ENCODE measurements at places on chromosomes 2 and 18.

DNA sequence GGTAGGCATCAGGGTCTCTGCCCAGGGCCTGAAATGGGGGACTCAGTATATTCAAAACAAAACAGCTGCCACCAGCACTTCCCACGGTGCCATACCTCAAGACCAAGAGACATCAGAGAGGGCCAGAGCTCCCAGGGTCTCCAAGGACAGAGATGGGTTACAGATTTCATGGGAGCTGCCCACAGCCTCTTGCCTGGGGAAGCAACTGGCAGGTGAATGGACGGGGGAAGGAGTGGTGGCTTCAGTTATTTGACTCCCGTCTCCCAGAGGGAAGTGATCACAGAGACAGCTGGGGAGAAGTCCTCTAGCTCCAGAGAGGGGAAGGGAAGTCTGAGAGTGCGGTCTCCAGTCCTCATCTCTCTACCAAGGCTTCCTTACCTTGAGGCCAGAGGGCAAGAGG lies 15.8 kb upstream of the SFXN5 start:
- no peak for DNase-seq

DNA sequence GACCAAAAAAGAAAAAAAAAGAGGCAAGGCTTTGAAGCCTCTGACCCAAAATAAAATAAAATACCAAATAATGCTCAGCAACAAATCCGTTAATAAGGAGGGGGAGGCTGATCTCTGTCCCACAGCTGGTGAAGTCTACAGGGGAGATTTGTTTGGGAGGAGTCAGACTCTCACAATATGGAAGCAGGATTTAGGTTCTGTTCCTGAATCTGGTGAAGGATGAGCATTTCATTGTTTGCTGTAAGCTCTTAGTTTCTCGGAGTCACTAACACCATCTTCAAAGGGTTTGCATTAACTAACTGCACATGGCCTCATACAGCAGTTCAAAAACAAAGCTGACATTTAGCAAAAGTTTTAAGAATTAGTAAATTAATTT lies 339.4 kb upstream of the TNP1 start:
- DNase-seq = no peak

- no peak for DNase-seq
Measured at GRCh38 chr18:154151-154550, 4.2 kb upstream of the USP14 start.

GRCh38 chr2:176126929-176127773 lies 2.4 kb upstream of the HOXD8 start:
- peak; percentile 17 for DNase-seq

DNA sequence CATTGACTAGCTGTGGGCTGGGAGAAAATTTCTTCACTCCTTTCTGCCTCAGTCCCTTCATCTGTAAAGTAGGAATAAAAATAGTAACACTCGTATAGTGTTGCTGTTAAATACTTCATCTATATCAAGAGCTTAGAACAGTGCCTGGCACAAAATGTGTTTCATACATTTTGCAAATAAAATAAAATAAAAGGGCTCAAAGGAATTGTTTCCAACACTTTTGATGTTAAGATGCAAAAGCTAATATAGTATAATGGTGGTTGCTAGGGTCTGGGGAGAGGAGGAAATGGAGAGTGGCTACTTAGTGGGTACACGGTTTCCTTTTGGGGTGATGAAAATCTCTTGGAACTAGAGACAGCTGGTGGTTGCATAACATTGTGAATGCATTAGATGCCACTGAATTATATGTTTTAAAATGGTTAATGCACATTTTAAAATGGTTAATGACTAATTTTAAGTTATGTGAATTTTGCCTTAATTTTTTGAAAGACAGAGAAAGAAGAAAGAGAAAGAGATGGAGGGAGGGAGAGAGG lies 542.1 kb upstream of the ID2 start:
- DNase-seq = no peak

DNA sequence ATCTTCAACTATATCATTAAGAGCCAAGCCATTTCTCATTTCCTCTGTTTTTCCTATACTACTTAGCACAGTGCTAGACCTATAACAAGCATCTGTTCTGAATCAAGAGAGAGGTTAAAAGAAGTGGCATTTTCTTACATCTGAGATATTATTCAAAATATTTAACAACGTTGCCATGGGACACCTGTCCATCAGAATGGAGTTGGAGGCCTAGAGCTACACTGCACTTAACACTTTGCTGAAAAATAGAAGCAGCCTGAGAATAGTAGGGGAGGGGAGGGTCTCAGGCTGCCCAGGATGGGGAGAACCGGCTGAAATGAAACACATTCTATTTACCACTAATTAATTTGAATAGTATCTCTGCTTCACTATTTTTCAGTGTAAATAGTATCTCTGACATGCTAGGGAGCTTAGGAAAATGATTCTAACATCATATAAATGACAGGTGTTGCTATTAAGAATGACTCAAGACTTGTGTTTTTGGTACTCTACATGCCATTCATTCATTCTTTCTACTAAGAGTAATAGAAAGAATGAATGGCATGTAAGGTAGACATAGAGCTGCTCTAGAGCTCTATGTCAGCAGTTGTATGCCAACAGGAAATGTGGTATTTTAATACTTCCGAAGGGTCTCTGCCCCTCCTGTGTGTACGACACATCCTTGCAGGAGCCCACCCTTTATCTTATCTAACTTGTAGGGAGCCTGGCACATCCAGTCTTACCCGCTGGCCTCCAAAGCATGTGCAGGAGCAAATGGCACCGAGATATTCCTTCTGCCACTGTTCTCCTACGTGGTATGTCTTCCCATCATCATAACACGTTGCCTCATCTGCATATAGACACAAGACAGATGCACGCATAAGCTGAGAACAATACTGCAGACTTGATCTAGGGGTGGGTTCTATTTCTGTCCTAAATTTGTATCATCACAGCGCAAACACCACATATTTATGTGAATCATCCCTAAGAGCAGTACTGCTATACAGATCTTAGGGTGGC lies 52.6 kb downstream of the ATIC start:
- DNase-seq = no peak

GRCh38 chr2:225033440-225034318 lies 8.6 kb downstream of the DOCK10 start:
- no peak for DNase-seq

DNA sequence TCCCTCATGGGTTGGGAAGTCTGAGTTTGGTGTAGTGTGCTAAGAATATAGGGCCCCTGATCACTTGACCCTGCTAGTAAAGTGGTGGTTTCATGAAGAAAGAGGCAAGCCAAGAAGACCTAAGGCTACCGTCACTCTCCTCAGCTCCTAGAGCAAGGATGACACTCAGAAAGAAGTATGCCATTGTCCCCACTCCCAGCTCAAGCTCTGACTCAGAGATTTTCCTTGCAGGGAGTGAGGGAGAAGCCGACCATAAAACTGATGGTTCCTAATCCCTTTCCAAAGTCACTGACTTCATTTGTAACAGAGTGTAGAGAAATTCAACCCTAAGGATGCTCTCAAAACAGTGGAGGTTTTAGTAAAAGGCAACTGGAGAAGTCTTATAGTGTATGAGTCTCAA lies 80.9 kb downstream of the ICA1L start:
- DNase-seq = no peak

DNA sequence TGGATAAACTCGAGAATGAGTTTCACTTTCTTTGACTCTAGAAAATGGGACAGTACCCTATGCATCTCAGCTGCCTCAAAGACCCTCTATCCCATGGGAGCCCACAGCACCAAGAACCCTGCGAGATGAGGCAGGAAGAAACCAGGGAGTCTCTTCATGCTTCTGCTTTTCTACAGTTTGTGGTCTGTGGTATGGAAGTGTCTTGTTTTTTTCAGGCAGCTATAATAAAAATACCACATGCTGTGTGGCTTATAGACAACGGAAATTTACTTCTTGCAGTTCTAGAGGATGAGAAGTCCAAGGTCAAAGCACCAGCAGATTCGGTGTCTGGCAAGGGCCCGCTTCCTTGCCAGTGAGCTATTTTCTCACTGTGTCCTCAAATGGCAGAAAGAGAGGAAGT lies 257.9 kb downstream of the SUCLG1 start:
- DNase-seq = no peak

DNA sequence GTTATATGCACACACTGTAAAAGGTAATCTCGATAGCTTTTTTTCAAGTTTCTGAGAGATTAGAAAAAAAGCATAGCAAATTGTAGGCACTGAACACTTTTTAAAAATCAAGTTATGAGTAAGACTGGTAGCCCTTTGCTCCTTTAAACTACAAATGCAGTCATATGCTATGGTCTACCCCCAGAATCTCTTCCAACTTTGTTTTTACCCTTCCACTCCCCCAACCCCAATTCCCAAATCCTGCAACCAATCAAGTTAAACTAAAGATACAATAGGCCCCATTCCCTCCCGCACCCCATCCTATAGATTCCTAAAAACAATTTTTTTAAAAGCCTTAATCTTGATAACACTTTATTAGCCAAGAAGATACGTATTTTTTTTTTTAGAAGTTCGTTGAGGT lies 752 bp upstream of the BAZ2B start:
- no peak for DNase-seq

DNA sequence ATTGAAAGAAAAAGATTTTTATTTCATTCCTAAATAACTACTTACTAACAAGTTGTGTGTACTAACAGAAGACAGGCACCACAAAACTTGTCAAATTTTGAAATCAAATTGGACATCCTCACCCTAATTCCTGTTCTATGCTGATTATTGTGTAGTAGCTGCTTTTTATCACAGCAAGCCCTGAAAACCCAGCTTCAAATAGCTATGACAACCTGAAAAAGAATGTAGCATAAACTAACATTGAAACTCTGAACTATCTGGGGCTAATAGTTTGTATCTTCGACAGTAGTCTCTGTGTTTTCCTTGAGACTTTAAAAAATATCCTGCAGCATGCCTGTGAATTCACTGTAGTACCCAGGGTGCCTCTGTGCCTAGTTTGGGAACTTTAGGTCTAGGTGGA lies 122.6 kb downstream of the WDPCP start:
- no peak for DNase-seq

GRCh38 chr2:179876266-179876665 lies 14.9 kb upstream of the ZNF385B start:
- no peak for DNase-seq

DNA sequence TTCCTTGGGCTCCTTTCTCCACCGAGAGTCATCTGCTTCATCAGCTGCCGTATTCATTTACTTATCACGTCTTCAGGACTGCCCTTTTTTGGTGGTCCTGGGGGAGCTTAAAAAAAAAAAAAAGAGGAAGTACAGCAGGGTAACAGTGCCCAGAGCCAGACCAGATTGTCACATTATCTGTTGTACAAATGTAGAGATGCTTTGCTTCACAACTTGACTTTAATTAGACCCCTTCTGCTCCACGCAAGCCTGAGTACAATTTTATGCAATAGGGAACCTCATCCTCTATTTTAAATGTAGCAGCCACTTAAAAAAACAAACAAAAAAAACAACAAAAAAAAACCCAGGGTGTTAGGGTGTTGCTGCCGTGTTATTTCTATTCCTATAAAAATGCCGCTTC lies 128.3 kb downstream of the PRPF40A start:
- DNase-seq = no peak

GRCh38 chr2:150475479-150476250 lies 11.8 kb downstream of the RND3 start:
- no peak for DNase-seq

GRCh38 chr2:80351231-80351630 lies 46.7 kb upstream of the LRRTM1 start:
- DNase-seq = no peak

GRCh38 chr2:28981620-28982376 lies 700 bp downstream of the TOGARAM2 start:
- no peak for DNase-seq

DNA sequence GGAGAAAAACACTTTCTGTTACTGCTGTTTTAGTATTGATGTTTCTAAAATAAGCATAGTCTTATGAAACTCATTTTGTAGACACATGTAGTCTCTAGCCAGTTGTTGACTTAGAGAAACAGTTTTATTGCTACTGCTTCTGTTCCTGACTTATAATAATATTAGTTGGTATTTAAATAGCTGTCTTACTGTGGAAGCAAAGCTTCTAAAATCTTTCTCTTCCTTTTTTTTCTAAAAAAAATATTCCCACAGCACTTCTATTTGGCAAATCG lies 121.8 kb downstream of the MTX2 start:
- DNase-seq = no peak

GRCh38 chr2:168231609-168232241 lies 15.7 kb downstream of the STK39 start:
- no peak for DNase-seq

GRCh38 chr2:166671801-166672200 lies 177.8 kb upstream of the SCN7A start:
- DNase-seq = no peak

GRCh38 chr2:237062585-237062984 lies 23.1 kb upstream of the COPS8 start:
- no peak for DNase-seq

DNA sequence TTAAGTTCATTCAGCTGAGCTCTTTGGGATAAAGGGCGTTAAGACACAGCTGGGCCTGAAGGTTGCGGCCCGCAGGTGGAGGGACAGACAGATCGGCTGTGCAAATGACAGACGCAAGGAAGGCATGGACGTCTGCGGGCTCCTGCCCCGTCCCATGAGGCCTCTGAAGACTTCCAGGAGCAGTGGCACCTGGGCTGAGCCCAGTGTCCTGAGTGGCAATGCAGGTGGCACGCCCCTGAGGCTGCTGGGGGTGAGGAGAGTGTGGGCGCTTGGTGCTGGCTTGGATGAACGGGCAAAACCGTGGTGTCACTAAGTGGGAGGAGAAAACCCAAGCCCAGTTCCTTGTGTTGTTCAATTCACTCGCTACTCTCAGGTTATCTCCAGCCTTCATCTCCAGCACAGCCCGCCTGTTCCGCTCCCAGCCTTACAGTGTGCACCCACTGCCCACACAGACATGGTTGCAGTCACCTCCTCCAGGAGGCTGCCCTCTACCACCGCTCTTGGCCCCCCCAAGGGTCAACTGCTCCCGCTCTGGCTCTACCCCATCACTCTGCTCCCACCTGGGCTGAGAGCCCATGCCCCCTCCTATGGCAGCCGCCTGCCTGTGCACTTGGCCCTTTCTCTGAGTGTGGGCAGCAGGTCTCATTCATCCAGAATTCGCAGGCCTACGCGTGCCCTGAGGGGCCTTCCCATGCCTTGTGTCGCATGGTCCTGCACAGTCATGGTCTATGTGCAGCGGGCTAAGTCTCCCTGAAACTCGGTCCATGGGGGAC lies 50.3 kb downstream of the PTGR3 start:
- no peak for DNase-seq

- no peak for DNase-seq
Measured at GRCh38 chr2:108139521-108139920, 100.2 kb upstream of the SULT1C3 start.

- no peak for DNase-seq
Measured at GRCh38 chr2:205800773-205801172, 118.5 kb downstream of the NRP2 start.

- no peak for DNase-seq
Measured at GRCh38 chr2:211373203-211373602, 816.8 kb downstream of the CPS1 start.

DNA sequence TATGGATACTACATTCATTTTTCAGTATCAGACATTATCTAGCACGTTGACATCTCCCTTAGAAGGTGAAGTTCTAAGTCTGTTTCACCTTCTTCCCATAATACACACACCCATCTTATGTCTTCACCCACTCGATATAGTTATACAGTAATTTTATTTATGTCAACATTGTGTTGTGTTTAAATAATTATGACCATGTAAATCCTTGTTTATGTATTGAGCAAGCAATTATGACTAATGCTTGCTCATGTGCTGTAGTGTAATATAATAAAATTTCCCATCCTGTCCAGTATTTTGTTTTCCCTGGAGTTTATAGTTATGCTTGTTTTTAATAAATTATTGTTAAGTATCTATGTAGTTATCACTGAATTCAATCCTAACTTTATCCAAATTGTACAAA lies 163.2 kb downstream of the MTX2 start:
- no peak for DNase-seq
